Stimulated activated CD8-positive, alpha-beta memory T cell treated with anti-CD3 and anti-CD28 coated beads, Interleukin-7, amount 100 ng/mL, for 1 hour (primary cell): ENCODE measurements at places on chromosomes 6 and 20.
A peak's percentile ranks its signal among the peaks of the same experiment; 100 is the strongest.

DNA sequence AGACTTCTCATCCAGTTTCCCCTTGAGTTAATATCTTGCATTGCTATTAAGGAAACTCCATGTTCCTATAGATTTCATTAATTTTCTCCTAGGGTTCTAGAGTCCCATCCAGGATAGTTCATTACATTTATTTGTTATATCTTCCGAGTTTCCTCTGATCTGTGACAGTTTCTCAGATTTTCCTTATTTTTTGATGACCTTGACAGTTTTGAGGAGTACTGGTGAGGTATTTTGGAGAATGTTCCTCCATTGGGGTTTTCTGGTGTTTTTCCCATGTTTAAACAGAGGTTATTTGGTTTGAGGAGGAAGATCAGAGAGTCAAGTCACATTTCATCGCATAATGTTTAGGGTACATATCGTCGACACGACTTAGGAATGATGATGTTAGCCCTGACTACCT is 67.7 kb downstream of the LAMP5 start:
- no peak for DNase-seq

GRCh38 chr6:1665214-1665613 is 55.5 kb downstream of the FOXC1 start:
- no peak for DNase-seq

DNA sequence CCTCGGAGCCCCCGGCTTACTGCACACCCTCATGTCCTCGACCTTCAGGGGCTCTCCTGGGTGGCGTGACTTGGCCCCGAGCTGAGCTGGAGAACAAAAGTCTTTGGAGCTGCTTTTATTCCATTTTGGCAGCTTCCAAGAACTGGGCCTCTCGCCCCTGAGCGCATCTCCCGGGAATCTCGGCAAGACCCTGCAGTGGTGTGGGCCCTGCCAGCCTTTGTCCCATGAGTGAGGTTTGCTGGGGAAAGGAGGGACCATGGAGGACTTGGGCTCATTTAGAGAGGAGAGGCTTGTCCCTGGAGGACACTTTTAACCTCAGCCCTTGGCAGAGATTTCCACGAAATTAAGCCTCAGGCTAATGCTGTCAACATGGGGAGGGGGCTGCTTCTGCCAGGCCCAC is 62.3 kb upstream of the SLCO4A1 start:
- no peak for DNase-seq

- DNase-seq = no peak
Measured at GRCh38 chr6:98484696-98485095, 349.7 kb upstream of the POU3F2 start.

GRCh38 chr20:13336308-13337089 is 115.4 kb downstream of the ISM1 start:
- no peak for DNase-seq

DNA sequence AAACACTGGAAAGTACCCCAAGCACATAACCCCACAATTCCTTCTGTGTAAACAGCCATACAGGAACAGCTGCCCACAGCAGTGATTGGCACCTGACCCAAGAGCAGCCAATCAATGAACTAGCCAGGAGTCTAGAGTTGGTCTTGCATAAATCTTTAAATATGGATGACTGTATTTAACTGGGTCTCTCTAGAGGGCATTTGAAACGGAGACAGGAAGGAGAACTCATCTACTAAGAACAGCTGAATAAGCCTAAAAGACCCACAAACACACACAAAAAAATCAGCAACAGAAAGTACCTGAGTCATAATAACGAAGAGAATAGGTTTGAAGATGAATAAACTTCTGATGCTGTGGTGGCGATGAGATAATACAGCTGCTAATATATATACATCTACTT is 49.0 kb upstream of the ASF1A start:
- no peak for DNase-seq

GRCh38 chr6:146770965-146771735 is 172.4 kb downstream of the ADGB start:
- peak; percentile 4 for DNase-seq

- no peak for DNase-seq
Measured at GRCh38 chr20:10970109-10970508, 296.3 kb upstream of the JAG1 start.

- DNase-seq = no peak
Measured at GRCh38 chr20:23152902-23153301, 66.8 kb upstream of the CD93 start.

GRCh38 chr20:17646961-17647301 is 35.1 kb downstream of the RRBP1 start:
- no peak for DNase-seq

- DNase-seq = no peak
Measured at GRCh38 chr20:45840700-45841198, 7.2 kb downstream of the SNX21 start.

DNA sequence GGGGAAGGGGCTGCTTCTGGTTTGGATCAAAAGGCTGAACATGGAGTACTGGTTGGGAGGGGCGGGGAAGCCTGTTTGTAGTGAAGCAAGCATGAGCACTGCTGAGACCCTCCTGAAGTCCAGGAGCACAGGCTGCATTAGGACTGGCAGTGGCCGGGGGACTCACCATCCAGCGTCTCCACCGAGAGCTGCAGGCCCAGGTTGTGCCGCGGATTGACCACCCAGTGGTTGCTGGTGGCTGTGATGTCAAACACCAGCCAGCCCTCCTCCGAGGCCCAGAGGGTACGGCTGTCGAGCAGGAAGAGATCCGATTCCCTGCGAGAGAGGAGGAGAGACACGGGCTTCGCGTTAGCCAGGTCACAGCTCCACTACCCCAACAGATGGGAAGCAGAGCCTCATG is 64.1 kb downstream of the BMP7 start:
- DNase-seq = no peak

DNA sequence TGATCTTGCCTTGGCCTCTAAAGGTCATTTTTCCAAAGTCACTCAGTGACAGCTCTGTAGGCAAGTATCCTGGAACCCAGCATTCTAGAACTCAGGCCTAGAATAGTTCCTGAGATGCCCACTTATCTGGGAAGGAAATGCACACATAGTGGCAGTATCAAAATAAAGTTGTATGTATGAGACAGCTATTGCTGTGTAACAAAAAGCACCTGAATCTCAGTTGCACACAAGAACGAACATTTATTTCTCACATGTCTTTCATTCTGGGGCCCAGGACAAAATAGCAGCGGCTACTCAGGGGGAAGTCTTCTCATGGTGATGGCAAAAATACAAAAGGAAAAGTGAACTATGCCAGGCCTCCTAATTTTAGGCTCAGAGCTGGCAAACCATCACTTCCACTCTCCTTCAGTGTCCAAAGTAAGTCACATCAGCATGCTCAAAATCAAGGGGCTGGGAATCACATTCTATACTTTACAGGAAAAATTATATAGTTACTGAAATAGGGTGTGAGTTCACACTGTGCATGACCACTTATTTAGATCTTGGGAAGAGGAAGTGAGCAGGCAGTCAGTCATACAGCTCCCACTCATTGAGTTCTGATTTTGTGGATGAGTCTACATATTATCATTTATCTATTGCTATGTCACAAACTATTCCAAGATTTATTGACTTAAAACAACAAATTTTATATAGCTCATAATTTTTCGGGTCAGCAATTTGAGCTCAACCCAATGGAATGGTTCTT is 133.7 kb upstream of the RIN2 start:
- no peak for DNase-seq

DNA sequence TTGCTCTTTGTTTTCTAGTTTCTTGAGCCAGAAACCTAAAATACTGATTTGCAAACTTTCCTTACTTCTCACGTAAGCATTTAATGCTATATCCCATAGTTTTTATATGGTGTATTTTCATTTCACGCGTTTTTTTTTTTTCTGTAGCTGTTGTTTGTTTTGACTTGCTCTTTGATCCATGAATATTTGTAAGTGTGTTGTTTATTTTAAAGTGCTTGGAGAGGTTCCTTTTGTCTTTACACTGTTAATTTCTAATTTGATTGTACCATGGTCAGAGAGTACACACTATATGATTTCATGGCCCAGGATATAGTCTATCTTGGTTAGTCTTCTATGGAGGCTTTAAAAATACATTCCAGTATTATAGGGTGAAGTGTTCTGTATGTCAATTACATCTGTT is 84.8 kb upstream of the RNF217 start:
- DNase-seq = no peak
